ENCODE measurements at places on chromosomes 4 and X.

DNA sequence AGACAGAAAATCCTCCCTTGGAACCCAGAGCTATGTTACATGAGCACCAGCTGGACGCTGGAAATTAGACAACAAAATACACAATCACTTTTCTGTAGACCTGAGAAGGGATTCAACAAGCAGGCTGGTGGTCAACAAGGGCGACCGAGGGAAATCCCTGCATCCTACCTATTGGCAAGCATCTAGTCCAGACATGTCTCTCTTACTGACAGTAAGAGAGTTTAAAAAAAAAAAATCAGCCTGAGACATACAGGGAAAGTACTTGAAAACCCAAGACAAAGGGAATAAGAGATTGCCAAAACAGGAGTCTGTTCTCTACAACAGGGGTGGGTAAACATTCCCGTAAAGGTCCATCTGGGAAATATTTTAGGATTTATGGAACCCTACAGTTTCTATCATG lies 108.0 kb downstream of the KDR start:
- no peak for DNase-seq

DNA sequence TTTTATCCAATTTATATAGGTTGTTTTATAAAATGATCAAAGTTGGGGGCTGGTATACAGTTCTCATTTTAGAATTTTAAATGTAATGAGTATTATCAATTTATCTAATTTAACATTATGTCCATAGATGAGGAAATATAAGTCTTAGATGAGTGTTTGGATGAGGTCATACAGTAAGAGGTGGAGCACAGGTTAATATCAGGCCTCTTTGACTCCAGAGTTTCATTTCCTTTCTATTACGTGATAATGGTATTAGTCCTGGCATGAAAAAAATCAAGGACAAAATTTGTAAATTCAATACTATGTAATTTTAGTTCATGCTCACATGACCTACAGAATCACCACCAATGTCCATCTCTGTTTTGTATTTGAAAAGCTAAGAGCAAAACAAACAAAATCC lies 269.8 kb downstream of the FSTL5 start:
- no peak for DNase-seq

GRCh38 chr4:175453456-175453855 lies 358.6 kb downstream of the GPM6A start:
- DNase-seq: no peak

DNA sequence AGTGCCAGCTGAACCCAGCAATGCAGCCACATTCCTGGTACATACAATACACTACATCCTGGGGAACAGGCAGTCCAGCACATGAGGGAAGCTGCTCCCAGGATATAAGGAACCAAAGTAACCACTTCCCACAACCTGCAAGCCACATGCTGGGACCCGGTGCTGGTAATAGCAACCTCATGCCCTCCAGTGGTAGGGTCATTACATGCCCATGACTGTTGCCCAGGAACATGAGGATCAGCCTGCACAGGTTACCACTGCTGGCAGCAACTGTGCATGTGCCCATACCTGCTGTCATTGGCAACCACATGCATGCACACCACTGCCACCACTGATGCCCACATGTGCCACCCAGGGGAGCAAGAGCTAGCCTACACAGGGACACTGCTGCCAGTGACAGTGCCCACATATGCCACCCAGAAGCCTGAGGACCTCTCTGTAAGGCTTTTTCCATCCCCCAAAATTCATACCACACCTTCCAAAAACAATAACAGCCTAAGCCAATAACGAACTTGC lies 1982.5 kb downstream of the ARAP2 start:
- DNase-seq: no peak

GRCh38 chr4:67051000-67051789 lies 494.1 kb downstream of the CENPC start:
- no peak for DNase-seq

Measured in effector CD8-positive, alpha-beta T cell (primary cell).